ENCODE measurements at places on chromosomes 12 and 14.

DNA sequence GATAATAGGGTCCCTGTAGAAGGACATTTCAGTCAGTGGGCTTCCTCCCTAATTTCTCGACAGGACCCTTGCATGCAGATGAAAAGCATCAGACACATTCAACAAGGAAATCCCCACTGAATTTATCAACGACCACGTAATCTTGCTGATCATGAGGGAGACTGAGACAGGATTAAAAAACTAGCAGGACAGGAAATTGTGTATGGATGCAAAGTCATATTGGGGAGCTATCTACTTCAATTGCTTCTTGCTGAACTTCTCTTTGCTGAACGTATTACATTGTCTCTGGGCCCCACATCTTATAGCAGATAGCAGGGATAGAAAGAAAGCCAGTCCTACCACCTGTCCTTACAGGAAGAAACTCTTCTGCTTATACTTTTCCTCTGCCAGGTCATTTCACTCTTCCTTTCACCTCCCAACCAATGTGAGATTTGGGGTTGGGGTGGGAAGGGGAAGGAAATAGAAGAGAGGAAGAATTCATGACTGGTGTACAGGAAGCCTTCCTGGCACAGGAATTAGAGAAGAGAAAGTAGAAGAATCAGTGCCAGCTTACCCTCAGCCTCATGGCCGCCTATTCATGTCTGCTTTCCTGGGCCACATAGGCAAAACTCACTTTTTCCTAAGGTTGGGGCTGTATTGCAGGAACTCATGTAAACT lies 333.3 kb downstream of the ZFP36L1 start:
- DNase-seq = no peak

DNA sequence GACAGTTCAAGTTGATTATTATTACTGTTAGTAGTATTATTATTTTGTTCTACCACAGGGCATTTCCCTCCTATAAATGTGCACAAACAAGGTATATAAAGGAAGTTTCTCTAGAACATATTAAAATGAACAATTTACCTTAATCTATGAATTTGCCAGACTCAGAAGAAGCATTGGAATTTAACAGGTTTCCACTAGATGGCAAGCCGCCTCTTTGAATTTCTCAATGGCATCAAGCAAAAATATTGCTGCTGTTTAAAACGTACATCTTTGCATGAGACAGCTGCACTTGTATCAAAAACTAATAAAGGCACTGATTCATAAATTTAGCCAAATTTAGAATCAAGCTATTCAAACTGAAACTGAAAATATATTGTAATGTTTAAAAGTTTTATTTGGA lies 34.6 kb upstream of the MIS18BP1 start:
- DNase-seq = no peak

DNA sequence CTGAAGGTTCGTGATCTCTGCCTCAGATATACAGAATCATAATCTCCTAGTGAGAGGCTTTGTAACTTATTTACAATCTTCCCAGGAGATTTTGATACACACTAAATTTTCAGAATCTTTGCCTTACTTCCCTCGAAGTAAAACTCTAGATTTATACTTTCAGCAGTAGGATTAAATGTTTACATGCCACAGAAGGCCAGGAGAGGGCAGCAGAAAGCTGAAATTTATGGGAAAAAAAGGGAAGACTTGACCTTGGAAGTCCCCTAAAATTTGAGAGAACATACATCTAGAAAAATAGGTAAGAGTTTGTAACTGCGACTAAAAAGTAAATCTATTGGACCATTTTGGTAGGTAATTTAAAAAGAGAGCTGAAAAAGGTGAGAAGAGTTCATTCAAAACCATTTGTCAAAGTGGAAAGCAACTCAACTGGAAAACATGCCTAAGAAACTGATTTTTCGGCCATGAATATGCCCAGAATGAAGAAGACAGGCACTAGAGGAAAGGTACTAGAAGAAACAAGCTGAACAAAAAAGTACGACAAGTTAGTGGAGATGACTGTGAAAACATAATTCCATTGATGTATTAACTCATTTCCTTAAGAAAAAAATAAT lies 242.0 kb upstream of the MDGA2 start:
- no peak for DNase-seq

DNA sequence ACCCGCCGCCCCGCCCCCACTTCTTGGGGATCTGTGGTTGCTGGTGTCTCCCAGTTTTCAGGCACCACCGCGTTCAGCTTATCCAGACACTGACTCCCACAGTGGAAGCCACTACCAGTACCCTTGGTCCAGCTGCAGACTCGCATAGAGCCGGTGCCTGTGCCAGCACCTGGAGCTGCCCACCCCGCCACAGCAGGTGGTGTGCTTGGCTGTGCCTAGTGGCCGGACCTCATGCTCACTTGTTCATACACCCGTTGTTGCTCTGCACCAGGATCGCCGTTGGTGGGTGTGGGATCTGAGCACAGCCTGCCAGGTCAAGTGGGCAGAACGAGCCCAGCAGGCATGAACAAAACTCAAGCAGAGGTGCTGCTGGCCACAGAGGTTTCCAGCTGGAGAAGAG lies 673.2 kb downstream of the RERGL start:
- no peak for DNase-seq

DNA sequence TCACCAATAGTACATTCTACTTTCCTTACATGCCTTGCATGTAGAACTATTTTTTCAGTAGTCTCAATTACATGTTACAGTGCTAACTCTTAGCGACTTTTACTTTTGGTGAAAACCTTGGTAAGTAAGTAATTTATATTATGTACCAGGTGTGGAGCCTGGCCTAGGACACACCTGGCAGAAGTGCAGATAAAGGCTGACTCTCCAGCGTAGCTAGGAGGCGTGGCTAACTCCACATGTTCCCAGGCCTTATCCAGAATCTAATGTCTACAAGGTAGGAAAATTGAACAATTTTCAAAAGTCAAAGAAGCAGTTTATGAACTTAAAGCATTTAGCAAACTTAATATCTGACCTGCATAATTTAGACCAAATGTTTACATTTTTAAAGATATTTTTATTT lies 157.4 kb downstream of the DHRS2 start:
- no peak for DNase-seq

GRCh38 chr14:58177125-58177524 lies 22.8 kb upstream of the ACTR10 start:
- DNase-seq = peak; percentile 88

DNA sequence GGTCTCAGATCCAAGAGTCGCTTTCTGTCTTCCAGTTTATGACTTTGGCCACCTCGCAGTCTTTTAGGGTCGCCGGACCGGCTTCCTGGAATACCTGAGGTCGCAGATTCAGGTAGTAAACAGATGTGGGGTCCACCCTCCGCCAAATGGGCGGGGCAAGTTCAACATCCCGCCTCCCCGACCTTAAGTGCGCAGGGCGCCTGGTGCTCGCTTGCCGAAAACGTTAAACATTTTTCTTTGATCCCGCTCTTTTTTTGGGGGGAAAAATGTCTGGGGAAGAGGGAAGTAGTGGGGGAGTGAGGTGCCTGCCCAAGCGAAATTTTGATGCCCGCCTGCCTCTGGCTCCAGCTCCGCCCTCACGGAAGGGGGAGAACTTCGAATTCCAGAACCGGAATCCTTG lies 73.9 kb upstream of the TBX5 start:
- DNase-seq = no peak

DNA sequence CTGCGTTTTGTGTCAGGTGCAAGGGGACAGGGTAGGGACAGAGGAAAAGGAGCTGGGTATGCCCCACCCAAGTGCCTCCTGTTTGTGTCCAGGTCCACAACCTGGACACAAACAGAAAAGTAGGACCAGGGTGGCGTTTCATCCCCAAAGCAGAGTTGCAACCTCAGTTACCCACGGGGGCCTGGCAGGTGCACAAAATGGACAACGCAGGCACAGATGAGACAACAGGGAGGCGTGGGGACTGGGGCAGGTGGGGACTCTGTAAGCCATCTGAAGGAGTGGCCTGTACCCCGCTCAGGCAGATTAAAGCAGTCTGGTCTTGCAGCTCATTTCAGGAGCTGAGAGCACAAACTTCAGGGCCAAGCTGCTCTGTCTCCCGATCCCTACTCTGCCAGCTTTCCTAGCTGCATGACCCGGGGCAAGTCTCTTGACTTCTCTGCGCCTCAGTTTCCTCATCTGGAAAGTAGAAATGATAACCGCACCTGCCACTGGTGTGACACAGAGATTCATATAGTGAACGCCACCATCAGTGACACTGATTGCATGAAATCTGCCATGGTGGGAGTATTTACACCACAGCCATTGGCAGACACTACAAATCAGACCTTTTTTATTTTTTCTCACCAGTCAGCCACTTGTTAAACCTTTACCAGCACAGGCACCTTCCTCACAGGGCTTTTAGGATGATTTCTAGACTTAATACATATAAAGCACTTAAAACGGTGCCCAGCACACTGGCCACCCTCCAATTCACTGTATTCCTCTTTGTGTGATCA lies 123.0 kb downstream of the PHETA1 start:
- DNase-seq = no peak

DNA sequence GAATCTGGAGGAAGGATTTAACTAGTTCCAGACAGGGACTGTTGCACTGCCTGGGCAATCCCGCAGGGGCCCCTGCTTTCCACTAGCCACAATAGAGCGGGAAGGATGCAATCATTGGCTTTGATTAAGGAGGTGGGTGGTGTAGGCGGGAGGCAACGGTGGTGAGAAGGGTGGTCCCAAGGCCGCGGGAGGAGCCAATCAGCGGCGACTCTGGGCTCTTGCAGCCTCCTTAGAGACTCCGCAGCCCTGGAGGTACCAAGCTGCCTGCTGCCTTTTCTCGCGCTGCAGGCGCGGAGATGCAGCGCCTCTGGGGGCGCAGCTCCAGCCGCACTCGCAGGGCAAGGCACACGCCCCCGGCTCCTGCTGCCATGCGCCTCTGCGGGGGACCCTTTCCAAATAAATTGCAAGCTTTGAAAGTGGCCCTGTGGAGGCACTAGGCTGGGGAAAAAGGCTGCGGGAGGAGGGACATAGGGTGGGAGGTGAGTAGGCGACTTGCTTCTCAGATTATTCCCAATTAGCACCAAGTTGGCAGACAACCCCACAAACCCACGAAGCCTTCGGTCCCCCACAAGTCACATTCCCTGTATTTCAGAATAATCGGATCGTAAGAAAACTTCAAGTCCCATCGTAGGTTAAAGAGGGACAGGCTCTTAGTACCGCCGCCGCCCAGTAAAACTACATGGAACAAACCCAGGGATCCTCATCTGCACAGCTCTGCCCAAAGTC lies 858 bp upstream of the KCNA1 start:
- no peak for DNase-seq

DNA sequence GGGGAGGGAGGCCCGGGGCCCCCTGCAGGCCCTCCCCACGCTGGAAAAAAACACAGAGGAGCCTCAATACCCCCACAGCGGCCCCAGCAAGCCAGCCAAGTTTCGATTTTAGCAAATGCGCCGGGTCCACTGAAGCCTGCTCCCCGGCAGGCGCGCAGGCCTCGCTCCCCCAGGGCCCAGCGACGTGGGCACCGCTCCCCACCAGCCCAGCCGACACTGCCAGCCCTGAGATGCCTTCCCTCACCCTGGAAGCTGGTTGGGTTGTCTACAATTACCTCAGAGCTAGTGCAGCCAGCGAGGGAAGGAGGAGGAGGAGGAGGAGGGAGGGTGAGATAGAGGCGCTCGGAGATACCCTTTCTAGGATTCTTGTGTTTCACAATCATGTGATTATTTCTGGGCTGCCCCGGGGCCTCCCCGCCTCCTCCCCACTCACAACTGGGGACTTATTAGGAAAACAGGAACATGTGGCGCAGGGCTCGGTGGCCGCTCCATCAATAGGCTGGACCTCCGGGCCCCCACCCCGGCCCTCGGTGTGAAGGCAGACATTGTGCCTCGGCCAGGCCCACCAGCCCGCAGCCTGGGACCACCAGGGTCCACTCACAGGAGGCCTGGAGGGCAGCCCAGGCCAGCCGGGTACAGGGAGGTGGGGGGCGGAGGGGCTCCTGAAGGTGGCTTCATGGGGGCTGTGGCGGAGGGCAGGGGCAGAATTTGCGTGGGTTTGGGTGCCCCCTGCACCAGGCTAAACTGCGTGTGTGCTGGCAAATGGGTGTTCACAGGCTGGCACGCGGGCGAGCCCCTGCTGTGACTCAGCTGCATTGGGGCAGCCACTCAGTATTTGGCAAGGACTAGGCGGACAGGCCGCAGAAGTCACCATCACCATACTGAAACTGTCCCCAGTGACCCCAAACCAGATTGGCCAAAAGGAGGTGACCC lies 109.9 kb downstream of the NCOR2 start:
- no peak for DNase-seq

DNA sequence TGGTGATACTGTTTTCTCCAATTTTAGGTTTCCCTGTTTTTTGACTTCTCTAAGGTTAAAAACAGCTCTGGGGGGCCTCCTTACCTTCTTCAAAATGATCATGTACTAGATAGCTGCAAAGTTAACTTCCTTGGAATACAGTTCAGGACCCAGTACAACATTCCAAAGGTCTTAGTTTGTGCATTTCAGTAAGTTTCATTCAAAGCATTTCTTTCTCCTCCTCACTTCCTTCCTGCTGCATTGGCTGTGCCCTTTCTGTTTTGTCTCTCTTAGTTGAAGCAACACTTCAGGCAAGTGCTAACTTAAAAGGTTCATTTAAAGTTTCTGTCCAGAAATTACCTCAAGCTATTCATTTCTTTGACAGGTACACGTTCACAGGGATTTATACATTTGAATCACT lies 95.7 kb downstream of the SCN8A start:
- DNase-seq = no peak

DNA sequence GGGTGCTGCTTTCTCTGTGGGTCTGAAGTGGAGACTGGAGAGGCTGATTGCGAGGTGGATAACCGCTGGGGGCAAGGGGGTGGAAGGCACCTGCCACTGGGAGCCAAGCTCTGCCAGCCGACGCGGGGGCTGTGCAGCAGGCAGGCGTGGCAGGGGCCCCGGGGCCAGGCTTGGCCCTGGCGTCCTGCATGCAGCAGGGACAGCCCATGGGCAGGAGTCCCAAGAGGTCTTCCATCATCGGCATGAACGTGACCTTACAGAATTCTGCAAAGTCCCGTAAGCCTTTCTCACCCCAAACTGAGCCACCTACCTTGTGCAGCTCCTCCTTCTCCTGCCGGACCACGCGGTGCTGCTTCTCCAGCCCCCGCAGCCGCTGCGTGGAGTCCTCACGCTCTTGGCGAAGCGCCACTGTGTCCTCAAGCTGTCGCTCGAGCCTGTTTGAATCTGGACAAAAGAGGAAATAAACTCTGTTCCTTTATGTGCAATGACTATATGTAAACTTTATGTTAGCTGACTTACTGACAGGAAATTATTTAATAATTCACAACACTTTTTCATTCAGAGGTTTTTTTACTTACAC lies 51.3 kb downstream of the AMN start:
- DNase-seq = no peak
